ENCODE measurements at places on chromosomes 4 and X. TPM values are rescaled to one million over a fixed set of nuclear protein-coding genes. Genes with fewer than 3 reads are reported as not detected.

Gene IL3RA
- total RNA-seq, result 0.19 TPM

Gene RAB41
- not detected for total RNA-seq

Gene NR0B1
- not detected for total RNA-seq

Gene QDPR
- 38.9 TPM for total RNA-seq

Gene MAP3K15
- total RNA-seq, result not detected

Gene TCEAL3
- 19.9 TPM for total RNA-seq

Gene CPZ
- 1.5 TPM for total RNA-seq

Gene SUPT20HL2
- not detected for total RNA-seq

Gene CNGA1
- 0.56 TPM for total RNA-seq

Gene FGA
- total RNA-seq, result under 0.01 TPM

Gene SLC7A11
- 32.0 TPM for total RNA-seq

Gene UBQLN2
- total RNA-seq, result 10.2 TPM

Gene DOK7
- total RNA-seq, result under 0.01 TPM

Gene ADH1A
- total RNA-seq, result not detected

Gene GPR82
- total RNA-seq, result not detected

Gene EDNRA
- 10.1 TPM for total RNA-seq

Gene OTUD6A
- total RNA-seq, result not detected

Gene FHIP1A
- total RNA-seq, result under 0.01 TPM

Gene PCSK1N
- 0.19 TPM for total RNA-seq

Gene FAT4
- total RNA-seq, result 11.6 TPM

Gene TMEM156
- total RNA-seq, result under 0.01 TPM

Gene TLR1
- total RNA-seq, result 1.4 TPM

Gene PFKFB1
- not detected for total RNA-seq

Gene GLOD5
- not detected for total RNA-seq

Gene ADH1B
- total RNA-seq, result 0.38 TPM

Gene MAGEC3
- total RNA-seq, result not detected

Gene NDUFA1
- 56.7 TPM for total RNA-seq
